Frontal cortex (tissue), 4 donors: ENCODE measurements at places on chromosomes 2 and 18. TPM values are rescaled to one million over a fixed set of nuclear protein-coding genes. Genes with fewer than 3 reads are reported as not detected.

Gene PROKR1
- total RNA-seq, result 0.82 TPM

DNA sequence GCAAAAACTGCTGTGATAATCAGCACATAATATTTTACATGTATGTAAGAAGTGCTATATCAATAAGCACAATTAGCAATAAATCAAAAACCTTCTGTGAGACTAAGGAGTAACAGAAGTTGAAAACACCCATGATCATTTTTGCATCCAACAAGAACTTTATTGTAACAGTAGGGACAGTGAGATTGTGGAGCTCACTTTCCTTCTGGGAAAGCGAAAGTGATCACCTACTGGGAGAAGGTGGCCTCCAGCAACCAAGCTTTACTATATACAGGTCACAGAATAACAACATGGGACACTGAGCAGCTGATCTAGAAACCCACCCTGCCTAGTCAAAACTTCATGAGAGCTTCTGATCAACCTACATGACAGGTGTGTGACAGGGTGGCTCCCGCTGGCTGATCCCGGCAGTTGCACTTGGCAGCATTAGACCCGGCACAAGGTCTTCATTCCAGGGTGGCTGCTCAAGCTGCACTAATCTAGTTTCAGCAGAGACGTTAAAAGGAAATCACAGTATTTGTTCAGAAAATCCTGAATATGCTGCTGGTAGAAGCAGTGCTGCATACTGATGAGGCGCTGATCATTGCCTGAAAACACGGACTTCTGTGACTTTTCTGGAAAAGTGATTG lies 63.5 kb upstream of the ARL5A start:
- DNase-seq, result no peak

- DNase-seq, result no peak
Measured at GRCh38 chr18:37499044-37499443, 66.6 kb downstream of the CELF4 start.

Gene ZNF2
- 11.4 TPM for total RNA-seq

GRCh38 chr2:220191031-220191430 lies 563.6 kb downstream of the SLC4A3 start:
- no peak for DNase-seq

DNA sequence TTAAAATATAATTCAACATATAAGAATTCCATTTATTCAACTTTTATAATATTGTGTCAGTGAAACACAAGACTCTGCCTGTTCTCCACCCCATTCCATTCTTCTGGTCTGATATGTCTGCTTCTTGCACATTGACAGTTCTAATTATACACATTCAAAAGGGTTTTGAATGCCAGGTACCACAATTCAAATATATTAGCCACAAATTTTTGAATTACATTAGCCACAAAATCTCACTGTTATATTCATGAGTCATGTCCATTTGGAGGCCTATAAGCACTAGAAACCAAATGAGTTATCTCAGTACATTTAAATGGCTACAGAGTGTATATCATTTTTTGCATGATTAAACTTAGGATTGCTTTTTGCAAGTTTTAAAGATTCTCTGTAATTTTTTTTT lies 72.1 kb downstream of the CCDC150 start:
- DNase-seq, result no peak

GRCh38 chr18:63234841-63235240 lies 84.7 kb downstream of the BCL2 start:
- no peak for DNase-seq

GRCh38 chr2:217643789-217644301 lies 358.9 kb downstream of the TNS1 start:
- no peak for DNase-seq

DNA sequence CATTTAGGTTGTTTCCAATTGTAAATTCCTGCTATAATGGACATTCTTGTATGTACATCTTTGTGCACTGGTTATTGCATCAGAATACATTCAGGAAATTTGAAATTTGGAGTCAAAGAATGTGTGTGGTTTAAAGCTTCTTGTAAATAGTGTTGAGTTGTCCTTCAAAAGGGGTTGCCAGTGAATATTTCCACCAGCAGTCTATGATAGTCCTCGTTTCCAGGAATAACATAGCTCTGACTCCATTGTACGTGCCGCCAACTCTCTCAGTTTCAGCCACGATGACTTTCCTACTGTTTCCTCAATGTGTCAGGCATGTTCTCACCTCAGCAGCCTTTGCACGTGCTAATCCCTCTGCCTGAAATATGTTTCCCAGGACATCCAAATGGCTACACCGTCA lies 10.9 kb upstream of the HS6ST1 start:
- DNase-seq, result no peak

DNA sequence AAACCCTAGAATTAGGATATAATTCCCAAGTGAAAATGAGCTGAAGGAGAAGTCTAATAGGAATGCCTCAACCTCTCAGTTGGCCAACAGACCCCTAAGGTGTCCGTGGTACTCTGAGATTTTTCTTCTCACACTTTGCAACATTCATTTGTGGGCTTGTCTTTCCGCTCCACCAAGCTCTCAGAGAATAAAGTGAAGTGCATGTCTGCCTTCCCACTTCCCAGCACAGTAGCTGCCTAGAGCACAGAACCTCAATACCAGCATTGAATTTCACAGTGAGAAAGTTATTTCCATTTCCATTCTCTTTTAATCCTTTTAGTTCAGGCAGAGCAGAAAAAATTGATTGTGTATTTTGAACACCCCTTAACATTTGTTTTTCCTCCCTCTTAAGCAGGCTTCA lies 451.8 kb downstream of the TGIF1 start:
- DNase-seq, result no peak

- DNase-seq, result no peak
Measured at GRCh38 chr2:135954020-135954601, 31.3 kb downstream of the DARS1 start.

DNA sequence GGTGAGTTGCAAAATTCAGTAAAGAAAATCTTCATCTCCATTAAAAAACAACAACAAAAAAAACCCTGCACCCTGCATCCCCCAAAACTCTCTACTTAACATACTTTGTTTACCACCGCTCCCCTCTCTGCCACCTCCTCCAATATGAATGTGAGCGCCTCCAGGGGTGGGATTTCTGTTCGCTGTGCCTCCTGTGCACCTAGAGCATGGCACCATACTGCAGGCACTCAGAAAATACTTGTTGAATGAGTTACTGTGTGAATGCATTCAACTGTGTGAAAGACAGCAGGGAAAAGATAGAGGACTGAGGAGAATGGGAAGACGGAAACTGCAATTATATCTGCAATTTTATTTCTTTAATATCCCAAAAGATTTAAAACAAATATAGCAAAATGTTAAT lies 4.5 kb downstream of the CEBPZ start:
- DNase-seq, result no peak

DNA sequence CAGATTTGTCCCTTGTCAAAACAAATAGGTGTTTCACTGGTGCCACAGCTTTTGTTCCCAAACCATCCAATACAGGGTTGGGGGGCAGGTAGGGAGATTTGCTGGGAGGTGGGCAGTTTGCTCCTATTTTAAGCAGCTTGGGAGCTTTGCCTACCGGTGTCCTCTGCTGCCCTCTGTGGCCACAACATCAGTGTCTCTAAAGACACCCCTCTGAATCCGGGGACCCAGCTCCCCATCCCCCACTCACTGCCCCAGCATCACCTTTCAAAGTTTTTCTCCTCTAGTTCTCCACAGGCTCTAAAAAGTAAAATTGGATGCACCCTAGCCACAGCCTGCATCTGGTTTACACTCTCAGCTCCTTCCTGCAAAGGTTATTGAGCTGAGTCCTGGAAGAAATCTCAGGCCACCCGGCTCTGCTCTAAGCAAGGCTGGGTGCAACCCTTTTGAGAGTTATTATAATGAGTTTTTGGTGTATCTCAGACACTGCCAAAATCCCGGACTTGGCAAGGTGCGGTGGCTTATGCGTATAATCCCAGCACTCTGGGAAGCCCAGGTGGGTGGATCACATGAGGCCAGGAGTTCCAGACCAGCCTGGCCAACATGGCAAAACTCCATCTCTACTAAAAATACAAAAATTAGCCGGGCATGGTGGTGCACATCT lies 2.9 kb upstream of the EPAS1 start:
- DNase-seq, result peak; percentile 43

Gene GGCX
- 22.4 TPM for total RNA-seq

DNA sequence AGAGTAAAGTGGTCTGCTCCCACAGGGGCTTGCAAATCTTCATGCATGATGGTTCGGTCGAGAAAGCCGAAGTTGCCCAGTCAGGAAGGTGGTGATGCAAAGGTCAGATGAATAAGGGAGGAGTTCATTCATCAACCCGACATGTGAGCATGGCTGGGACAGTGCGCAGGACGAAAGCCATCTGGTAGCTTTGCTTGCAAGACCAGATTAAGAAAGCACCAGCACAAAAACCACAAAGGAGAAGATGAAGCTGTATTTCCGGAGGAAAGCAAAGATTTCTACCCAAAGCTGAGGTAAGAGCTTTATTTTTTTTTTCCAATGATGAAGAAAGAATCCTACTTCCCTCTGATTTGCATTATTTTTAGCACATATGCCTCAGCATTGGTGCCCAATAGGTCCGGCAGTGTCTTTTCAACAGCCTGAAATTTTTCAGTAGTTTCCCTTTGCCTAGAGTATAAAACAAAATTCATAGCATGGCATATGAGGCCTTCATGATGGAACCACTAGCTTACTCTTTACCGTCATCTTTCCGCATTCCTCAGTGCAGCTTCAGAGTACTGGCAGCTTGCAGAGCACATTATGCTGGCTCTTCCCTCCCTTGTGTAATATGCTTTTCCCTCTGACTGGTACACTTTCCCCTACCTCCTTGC lies 112.0 kb upstream of the THOC1 start:
- DNase-seq, result no peak

- DNase-seq, result no peak
Measured at GRCh38 chr18:50107468-50107977, 87.4 kb downstream of the MYO5B start.

- DNase-seq, result no peak
Measured at GRCh38 chr2:28764909-28765711, 13.5 kb downstream of the PPP1CB start.

- DNase-seq, result no peak
Measured at GRCh38 chr18:39341129-39341528, 1775.5 kb upstream of the CELF4 start.

DNA sequence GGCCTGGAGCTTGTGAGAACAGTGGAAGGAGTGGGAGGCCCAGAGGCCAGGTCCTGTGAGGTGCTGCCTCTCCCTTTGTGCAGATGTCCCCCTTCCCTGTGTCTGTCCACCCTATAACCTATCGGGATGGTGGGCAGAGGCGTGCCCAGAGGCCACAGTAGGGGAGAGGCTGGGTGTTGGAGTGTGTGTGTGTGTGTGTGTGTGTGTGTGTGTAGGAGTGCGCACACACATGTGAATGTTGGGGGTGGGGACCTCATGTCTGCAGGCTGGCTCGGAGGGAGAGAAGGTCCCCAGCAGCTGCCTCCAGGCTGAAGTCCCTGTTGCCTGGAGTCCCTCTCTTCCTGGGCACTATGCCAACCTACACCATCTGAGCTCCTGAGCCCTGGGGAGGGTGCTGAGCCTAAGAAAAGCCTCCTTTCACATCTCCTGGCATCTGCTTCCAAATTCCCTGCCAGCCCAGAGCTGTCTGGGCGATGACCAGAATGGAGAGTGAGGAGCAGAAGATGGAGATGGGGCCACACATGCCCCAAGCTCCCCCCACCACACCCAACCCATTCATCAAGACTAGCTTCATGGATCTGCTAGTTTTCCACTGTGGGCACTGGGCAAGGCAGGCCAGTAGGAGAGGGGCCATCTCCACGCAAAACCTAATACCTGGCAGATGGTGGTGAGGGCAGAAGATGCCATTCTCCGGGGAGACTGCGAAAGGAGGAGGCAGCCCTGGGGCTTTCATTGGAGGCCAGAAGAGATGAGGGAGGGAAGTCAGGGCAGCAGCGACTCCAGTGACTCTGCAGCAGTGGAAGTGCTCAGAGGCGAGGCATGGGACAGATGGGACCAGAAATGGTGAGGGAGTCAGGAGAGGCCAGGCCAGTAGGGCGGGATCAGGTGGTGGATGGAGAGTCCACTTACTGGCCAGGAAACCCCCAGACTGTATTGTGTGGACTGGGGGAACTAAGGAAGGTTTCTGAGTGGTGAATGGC lies 20.3 kb downstream of the KCNK3 start:
- peak; percentile 74 for DNase-seq

Gene BBS5
- 12.6 TPM for total RNA-seq

Gene NCKAP5
- 9.0 TPM for total RNA-seq

Gene PFN4
- not detected for total RNA-seq

DNA sequence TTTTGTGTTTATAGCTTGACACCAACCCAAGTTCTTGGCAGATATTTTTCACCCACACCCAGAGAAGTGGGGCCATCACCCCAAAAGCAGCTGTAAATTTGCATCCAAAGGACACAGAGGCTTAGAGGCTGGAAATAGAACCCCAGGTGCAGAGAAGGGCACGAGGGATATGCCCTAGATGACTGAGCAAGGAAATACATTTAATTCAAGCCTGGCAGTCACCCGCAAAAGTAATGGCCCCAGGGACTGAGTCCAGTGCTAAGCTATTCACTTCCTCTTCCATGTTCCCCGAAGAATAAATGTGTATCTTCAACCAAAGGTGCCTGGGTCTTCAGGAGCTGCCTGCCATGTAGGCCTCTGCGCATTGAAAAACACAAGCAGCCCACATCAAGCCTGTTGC lies 14.0 kb upstream of the REG3G start:
- DNase-seq, result no peak

DNA sequence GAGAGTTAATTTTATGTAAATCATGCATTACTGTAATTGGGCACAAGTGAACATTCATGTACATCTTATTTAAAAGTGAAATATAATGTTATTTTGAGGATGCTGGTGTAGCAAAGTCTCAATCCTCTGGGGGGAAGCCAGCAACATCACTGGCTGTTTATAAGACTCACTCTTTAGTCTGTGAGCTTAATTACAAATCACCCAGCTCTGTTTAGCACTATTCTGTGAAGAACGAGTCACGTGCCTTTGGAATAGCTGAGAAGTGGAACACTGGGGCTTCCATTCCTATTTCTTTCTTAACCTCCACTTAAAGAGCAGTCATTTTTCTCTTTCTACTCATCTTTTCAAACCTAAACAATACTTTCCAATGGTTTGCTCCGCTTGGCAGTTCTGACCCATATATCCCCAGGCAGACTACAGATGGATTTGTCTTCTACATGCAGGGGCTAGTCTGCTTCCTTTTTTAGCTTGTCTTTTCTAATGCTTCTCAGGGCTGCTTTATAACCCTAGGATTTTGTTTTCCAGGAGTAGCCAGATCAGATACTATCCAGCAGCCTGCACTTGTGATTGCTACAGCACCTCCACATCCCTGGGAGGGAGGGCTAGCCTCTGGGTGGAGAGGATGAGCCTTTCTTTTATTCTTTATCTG lies 95.3 kb upstream of the CAVIN2 start:
- no peak for DNase-seq

Gene CAPN14
- 0.82 TPM for total RNA-seq

DNA sequence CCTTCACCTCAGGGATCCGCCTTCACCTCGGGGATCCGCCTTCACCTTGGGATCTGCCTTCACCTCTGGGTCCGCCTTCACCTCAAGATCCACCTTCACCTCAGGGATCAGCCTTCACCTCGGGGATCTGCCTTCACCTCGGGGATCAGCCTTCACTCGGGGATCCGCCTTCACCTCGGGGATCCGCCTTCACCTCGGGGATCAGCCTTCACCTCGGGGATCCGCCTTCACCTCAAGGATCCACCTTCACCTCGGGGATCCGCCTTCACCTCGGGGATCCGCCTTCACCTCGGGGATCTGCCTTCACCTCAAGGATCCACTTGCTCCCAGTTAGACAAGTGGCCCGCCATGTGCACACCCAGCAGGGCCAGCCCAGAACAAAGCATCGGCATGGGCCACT lies 7.3 kb downstream of the KIF1A start:
- no peak for DNase-seq

GRCh38 chr18:58180738-58181353 lies 136.8 kb downstream of the NEDD4L start:
- DNase-seq, result no peak

- DNase-seq, result no peak
Measured at GRCh38 chr2:29560566-29560965, 360.8 kb downstream of the ALK start.

Gene SIX3
- total RNA-seq, result 1.2 TPM
